ENCODE measurements at places on chromosomes 12 and 14.

DNA sequence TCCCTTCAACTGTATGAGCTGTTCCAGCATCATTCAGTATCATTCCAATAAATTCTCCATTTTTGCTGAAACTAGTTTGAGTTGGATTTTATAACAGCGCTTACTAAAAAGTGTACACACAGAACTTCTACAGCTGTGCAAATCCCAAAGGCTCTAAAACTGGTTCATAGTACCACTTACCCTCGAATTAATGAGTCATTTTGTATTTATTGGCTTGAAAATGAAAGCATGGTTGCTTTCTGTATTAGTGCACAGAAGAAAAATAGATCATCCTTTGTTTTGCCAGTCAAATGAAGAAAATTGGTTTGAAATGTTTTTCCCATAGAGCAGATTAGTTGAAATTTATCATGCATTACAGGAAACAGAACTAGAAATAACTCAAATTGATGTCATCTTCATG, 268.3 kb upstream of the CPNE8 start:
- no peak for DNase-seq

GRCh38 chr12:4154672-4155225, 118.8 kb upstream of the CCND2 start:
- no peak for DNase-seq

DNA sequence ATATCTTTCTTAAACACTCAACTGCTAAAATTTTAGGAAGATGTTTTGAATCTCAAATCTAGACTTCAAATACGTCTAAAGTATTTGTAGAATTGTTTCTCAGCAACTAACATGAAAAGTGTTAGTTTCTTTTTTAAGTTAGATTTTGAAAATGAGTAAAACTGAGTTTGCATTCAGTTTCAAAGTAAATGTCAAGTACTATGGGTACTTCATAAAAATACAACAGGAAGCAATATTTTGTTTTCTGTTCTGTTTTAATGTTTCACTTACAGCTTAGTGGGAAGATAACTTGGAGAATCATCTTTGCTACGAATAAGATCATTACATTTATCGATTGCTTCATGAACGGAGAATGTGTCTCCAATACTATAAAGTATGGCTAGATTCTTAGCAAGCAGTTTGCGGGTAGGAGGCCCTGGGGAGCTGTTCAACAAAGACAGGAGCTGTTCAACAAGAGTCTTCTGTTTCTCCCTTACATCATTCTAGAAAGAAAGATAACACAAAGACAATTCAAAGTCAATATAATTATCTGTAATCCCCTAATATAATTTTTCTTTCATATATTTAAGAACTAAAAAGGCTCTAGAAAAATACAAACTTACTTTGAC, 20.2 kb downstream of the HEATR5A start:
- no peak for DNase-seq

DNA sequence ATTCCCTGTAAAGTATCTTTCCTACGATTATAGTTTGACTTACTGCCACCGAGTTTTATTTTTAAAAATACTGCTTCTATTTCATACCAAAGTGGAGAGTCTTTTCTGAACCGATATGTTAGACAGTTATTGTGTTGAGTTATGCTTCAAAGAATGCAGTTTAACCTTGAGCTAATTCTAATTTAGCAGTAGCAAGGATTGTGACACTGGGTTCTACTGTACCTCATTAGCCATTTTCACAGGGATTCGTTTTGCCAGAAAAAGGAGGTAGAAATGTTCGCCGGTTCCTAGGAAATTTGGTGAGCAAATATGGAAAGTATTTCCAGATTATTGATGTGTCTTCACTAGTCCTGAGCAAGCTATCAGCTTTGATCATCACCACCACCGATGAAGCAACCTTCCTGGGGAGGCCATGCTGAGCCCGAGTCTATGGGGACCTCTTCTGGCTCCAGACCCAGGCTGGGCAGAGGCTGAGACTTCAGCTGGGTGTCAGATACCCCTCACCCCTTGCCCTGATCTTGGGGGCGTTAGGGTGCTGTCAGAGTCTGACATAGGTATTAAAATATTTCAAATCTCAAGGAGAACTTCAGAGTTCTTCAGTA, 13.6 kb downstream of the GLRX5 start:
- DNase-seq = no peak

GRCh38 chr12:4566474-4566873, 4.5 kb downstream of the DYRK4 start:
- DNase-seq = no peak

DNA sequence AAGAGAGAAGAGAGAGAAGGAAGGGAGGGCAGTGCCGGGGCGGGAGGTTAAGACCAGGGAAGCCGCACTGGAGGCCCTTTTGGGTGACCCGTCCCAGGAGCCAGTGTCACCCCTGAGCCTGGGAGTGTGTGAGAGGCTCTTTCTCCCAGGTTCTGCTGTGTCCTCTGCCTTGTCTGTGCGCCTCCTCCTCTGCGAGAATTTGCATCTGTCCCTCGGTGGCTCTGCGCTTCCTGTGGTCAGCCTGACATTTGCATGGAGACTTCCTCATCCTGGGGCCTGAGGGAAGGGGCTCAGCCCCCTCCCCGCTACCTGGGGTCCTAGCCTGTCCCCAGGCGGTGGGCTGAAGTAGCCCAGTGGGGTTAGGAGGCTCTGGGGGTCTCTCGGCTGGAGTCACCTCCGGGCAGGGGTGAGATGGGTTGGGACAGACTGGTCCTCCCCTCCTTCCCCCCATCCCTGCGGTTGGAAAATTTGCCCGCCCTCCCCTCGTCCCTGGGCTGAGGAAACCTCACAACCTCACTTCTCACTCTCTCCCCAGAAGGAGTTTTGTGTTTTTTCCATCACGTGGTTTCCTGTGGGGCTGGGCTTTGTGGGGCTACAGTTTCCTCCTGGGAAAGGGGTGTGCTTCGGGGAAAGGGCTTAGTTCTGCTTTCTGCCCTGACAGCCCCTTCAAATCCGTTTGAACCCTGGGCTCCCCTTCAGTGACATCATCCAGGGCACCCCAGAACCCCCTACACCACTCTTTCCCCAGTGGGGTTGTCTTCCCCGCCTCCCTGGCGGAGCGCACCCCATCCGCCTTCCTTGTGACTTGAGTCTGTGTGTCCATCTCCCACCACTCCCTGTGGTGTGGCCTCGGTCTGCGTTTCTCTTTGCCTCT, 2.5 kb downstream of the PTPN6 start:
- DNase-seq = no peak

DNA sequence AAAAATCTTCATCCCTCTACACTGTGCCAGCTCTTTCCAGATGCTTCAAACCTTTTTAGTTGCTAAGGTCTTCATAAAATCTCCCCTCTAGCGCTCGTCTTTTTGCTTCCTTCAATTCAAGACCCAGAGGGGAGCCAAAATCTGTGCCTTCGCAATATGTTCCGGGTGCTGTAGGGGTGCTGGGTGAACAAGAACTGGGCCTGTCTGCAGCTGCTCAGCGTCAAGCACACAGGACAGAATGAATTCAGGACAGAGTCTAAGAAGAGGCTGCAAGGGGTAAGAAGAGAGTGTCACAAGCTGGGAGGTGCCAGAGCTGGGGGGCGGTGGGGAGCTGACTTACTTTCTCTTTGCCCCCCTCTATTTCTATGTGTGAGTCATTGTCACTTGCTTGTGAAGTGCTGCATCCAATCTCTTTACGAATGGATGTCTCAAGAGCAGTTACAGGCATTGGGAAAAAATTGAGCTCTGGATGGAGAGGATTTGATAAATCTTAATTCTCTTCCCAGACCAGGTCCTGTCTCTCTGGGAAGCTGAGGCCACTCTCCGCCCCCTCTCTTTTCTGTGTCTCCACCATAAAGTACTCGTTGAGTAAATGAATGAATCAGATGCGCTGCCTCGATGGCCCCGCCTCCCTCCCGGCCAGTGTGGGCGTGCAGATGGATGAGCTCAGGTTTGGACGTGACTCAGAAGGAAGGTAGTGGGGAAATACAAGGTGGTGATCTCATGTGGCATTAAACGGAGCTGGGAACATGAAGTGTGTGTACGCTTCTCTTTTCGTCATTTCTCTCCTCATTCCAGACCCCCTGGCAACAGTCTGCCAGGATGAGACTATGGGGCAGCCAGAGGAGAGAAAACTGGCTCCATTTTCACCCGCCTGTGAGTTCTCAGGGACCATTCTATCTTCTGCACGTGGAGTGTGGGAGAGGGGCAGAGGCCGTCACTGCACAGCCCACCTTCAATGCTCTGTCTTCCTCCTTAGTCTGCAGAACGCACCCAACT, 91.3 kb downstream of the TSPAN9 start:
- peak; percentile 98 for DNase-seq

GRCh38 chr12:69095765-69096477, 143.4 kb upstream of the CPSF6 start:
- no peak for DNase-seq

DNA sequence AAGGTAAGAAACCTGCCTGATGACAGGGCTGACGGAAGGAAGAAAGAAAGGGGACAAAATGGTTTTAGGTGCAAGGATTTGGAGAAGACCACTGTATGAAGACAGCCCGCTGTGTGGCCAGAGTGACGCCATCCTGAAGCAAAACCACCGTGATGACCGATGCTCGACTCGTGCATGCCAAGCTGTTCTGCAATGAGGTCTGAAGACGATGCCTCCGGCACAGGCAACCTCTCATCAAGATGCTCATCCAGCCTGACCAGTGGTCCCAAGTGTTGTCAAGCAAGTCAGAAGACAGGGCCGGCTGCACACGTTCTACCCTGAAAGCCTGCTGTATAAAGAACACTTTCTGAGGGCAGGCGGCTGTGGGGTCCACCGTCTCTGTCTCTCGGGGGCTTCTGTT, 34.8 kb downstream of the STX2 start:
- DNase-seq = no peak

DNA sequence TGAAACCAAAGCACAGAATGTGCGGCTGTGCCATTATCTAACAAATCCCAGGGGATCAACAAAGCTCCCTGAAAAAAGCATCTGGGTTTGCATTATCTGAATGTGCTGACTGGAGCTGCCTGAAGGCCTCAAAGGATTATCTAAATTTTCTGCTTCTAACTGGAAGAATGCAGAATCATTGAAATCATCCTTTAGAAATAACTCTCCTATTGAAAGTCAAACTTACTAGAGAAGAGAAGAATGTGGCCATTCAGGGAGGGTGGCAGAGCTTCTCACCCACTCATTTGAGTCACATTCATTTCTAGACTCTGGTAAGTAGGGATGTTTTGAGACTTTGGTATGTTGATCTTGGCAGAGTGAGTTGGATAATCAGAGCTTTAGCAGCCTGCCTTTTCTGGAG, 220.6 kb upstream of the RGS6 start:
- DNase-seq = peak; percentile 92

DNA sequence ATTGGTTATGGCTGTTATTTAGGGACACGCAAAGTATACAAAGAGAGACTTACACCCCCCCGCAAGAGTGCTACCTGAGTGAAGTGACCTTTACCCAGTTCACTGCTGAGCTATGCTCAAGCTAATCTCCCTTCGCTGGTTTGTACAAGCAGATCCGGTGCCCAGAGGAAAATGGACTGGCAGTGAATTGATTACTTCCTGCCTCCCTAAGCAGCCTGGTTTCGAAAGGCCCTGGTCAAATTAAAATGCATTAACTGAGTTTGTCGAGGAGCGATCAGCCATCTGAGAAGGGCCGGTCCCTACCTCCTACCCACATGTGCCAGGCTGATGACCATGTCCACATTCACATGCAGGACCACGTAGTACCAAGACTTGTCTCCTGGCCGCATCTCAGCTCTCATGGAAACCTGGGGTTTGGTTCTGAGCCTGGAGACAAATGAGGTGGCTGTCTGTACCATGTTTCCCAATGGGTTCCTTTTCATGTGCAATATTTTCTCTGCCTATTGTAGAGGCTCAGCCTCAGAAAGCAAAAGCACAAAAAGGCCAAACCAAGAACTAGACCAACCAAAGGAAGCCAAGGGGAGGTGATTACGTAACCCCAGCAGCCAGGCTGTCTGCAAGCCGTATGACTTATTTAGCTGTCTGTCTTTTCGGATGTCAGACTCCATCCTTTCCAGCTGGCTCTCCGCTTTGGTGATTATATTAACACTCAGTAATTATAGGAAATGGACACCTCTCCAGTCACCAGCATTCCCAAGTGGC, 284.7 kb upstream of the PWP1 start:
- peak; percentile 68 for DNase-seq

DNA sequence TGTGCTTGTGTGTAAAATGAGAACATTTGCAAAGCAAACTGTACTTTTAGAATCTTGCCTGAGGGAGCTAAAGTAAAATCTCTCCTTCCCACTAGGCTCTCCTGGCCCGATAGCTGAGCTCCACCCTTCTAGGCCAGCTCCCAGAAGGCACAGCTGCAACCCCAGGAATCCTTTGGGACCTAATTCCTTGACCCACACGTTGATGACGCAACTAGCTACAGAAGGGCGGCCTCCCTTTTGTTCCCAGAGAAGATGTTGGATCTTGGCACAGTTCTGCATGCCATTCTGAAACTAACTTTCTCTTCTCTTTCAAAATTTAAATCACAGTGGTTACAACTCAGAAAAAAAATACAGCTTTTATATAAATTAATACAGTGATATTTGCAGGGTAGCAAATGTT, 268.1 kb downstream of the EGLN3 start:
- DNase-seq = peak; percentile 97

GRCh38 chr12:124610629-124611558, 43.5 kb upstream of the NCOR2 start:
- DNase-seq = no peak

- no peak for DNase-seq
Measured at GRCh38 chr14:67166450-67166853, 22.8 kb upstream of the GARIN2 start.

DNA sequence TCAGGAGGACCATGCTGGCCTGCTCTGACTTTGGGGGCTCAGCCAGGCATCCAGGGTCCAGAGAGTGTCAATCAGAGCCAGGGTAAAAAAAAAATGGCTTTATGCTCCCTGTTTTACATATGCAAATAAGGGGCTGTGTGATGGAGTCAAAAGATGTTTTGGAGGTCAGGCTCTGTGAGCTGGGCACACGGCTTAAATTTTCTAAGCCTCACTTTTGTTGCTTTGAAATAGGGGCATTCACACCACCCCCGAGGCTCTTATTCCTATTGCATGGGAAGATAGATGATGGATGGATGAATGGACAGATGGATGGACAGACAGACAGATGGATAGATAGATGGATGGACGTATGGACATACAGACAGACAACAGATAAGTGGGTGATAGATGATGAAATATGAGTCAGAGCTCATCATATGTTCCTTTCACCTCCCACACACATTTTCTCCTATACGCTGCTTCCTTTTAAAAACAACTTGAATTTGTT, 42.7 kb downstream of the RIN3 start:
- DNase-seq = no peak

- DNase-seq = no peak
Measured at GRCh38 chr14:66701813-66702212, 193.9 kb downstream of the GPHN start.

DNA sequence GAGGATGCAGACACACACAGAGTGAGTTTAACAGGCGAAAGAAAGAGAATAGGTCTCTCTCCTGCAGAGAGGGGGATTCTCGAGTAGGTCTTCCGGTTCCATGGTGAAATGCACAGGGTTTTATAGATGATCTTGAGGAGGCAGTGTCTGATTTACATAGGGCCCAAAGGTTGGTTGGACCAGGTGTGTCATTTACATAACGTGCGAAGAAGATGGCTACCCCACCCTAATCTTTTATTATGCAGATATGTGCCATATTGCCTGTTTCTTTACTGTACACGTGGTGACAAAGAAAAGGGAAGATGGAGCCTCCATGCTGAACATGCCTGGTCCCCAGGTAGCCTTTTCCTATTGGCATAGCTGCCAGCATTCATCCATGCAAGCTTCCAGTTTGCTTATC, 219.8 kb downstream of the CRADD start:
- no peak for DNase-seq

GRCh38 chr12:32139064-32139421, 32.4 kb downstream of the BICD1 start:
- no peak for DNase-seq

- peak; percentile 97 for DNase-seq
Measured at GRCh38 chr14:61080591-61081010, 99.6 kb downstream of the SLC38A6 start.

GRCh38 chr12:109004017-109004416, 16.9 kb downstream of the SVOP start:
- DNase-seq = no peak

Data from skeletal muscle cell (primary cell).